ENCODE measurements at places on chromosomes 4 and X. TPM values are rescaled to one million over a fixed set of nuclear protein-coding genes. Genes with fewer than 3 reads are reported as not detected.

The RGS12 gene
- 7.5 TPM for total RNA-seq

The FGG gene
- total RNA-seq = not detected

The GPM6B gene
- total RNA-seq = not detected

The HHIP gene
- total RNA-seq = not detected

The RBMXL3 gene
- not detected for total RNA-seq

The ATP1B4 gene
- not detected for total RNA-seq

The PDGFC gene
- total RNA-seq = not detected

The STARD8 gene
- total RNA-seq = 3.5 TPM

The ARSJ gene
- not detected for total RNA-seq

The SPANXA2 gene
- not detected for total RNA-seq

The PCSK1N gene
- total RNA-seq = 1.6 TPM

The CXorf49 gene
- total RNA-seq = not detected

The DUX4 gene
- not detected for total RNA-seq

The LARP1B gene
- 13.8 TPM for total RNA-seq

The CACNA1F gene
- 0.93 TPM for total RNA-seq

The PNMA3 gene
- 3.3 TPM for total RNA-seq

The HSD17B11 gene
- 44.3 TPM for total RNA-seq

The UGT2B11 gene
- total RNA-seq = not detected

The USP17L27 gene
- not detected for total RNA-seq

The SMARCAD1 gene
- total RNA-seq = 30.0 TPM

The XK gene
- total RNA-seq = not detected

The CXCL10 gene
- 1.5 TPM for total RNA-seq

The HPF1 gene
- 23.4 TPM for total RNA-seq

The SLC10A3 gene
- total RNA-seq = 27.6 TPM

The HSFX3 gene
- total RNA-seq = not detected

The FGF2 gene
- 0.25 TPM for total RNA-seq

The DCAF12L1 gene
- not detected for total RNA-seq

The SORCS2 gene
- 0.18 TPM for total RNA-seq

The ETDB gene
- not detected for total RNA-seq

The PDGFRA gene
- 0.68 TPM for total RNA-seq

The DMP1 gene
- total RNA-seq = not detected

The GPRASP3 gene
- 1.6 TPM for total RNA-seq

The MAGEA1 gene
- total RNA-seq = not detected

The SPANXN3 gene
- total RNA-seq = not detected

The ZNF674 gene
- total RNA-seq = 5.7 TPM

The CXCL3 gene
- not detected for total RNA-seq

The MAML3 gene
- 2.6 TPM for total RNA-seq

The CLCN4 gene
- not detected for total RNA-seq

The RHOXF1 gene
- not detected for total RNA-seq

The NKX6-1 gene
- total RNA-seq = not detected

The FAM47E gene
- total RNA-seq = not detected

The HELT gene
- not detected for total RNA-seq

The PHOX2B gene
- total RNA-seq = not detected

The PSAPL1 gene
- total RNA-seq = not detected

The FRAS1 gene
- total RNA-seq = not detected

The SASH3 gene
- total RNA-seq = 245 TPM

The AWAT2 gene
- total RNA-seq = not detected

The GPR50 gene
- not detected for total RNA-seq

The LINC00632 gene
- 37.4 TPM for total RNA-seq

The CYP2U1 gene
- 1.4 TPM for total RNA-seq

The LRIT3 gene
- total RNA-seq = 0.10 TPM

The REPS2 gene
- 0.10 TPM for total RNA-seq

The PAPSS1 gene
- total RNA-seq = 28.1 TPM

The ATOH1 gene
- not detected for total RNA-seq

Data from activated CD4-positive, alpha-beta memory T cell treated with anti-CD3 and anti-CD28 coated beads, Interleukin-2, amount 10 ng/mL, durations not matched to agents 7 days and 5 days (primary cell).